ENCODE measurements at places on chromosomes 6 and 20. TPM values are rescaled to one million over a fixed set of nuclear protein-coding genes. Genes with fewer than 3 reads are reported as not detected.

WFDC5 gene
- 4.1 TPM for total RNA-seq

SPATA25 gene
- total RNA-seq: 0.90 TPM

TSPO2 gene
- not detected for total RNA-seq

LGSN gene
- total RNA-seq: under 0.01 TPM

MAP3K7 gene
- 27.6 TPM for total RNA-seq

TGM2 gene
- total RNA-seq: 5.5 TPM

CDH4 gene
- 12.1 TPM for total RNA-seq

TRIM38 gene
- 2.9 TPM for total RNA-seq

TOMM34 gene
- total RNA-seq: 17.6 TPM

DNA sequence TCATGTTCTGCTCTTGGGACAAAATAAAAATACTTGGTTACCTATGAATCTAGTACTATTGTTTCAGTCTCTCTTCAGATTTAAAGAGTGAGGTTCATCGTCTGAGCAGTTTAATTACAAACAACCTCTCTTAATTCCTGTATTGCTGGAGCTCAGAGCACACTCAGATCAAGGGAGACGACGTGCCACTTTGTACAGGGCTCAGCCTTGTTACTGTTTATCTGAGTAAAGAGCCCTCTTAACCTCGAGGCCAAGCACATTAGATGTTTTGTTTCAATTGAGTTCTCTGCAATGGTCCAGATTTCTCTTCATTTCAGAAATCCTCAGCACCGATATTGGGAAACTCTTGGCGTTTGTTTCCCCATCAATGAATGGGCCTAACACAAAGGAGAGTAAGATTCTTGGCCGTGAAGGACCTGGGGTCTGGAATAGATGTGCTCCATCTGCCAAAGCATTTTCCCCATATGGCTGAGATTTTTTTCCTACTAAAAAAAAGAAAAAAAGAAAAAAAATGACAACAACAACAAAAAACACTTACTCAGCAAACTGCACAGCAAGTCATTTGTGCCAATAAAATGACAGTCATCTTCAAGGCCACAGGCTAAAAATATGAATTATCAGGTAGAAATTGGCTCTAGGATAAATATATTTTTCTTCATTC lies 82.6 kb upstream of the CCN6 start:
- DNase-seq: no peak

DNA sequence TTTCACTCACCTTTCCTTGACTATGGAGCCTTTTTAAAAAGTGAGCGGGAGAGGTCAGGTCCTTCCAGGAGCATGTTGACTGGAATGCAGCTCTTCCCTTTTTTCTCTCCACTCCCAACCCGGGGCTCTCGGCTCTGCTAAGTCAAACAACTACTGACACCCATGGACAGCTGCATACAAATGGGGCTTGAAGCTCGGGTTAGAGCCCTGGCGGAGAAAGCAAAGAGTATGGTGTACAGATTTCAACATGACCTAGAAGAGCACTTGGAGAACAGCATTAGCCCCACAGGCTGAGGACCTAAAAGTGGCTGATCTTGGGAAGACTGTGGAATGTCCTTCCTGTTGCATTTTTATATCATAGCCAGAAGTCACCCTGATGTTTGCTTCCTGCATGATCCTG lies 162.0 kb upstream of the STMND1 start:
- no peak for DNase-seq

- no peak for DNase-seq
Observed at GRCh38 chr20:25398376-25399036, 7.9 kb upstream of the ABHD12 start.

GRCh38 chr6:161378115-161378514 lies 104.3 kb upstream of the AGPAT4 start:
- no peak for DNase-seq

DNA sequence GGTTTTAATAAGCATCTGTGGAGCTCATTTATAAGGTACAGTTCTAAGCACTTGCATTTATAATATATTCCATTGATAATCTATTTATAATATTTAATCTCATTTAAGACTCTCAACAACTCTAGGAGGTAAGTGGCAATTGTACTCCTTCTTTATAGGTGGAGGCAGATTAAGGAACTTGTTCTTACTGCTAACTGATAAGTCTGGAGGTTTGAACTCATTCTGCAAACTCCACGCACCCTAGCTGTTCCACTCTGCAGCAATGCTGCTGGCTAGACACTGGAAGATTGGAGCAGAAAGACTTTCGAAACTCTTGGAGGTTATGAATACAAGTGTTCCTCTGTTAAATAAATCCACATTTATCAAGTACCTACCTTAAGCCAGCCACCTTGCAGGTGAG lies 793 bp upstream of the HDAC2 start:
- DNase-seq: peak; percentile 10

DNA sequence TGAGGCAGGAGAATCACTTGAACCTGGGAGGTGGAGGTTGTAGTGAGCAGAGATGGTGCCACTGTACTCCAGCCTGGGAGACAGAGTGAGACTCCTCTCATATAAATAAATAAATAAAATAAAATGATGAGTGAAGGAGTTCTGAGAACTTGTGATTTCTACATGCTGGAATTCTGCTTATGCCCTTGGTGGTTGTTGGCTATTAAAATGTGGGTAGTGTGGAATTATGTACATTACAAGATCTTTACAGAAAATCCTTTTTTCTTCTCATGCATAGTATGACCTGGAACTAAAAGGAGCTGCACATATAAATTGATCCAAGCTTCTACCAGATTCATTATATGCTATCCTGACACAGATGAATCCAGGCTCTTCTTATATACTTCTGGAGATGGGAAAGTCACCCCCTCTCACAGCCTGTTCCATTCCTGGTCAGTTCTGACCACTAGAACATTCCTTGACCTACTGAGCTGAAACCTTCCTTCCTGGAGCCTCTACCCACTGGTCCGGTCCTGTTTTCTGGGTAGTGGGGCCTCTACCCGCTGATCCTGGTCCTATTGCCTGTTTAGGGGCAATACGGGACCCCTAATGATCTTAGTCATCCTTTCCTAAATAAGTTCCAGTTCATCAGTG lies 37.7 kb upstream of the TAF8 start:
- no peak for DNase-seq

- no peak for DNase-seq
Observed at GRCh38 chr6:7100072-7100752, 7.5 kb upstream of the RREB1 start.

- peak; percentile 63 for DNase-seq
Observed at GRCh38 chr6:134295953-134296553, 21.9 kb downstream of the SGK1 start.

DNA sequence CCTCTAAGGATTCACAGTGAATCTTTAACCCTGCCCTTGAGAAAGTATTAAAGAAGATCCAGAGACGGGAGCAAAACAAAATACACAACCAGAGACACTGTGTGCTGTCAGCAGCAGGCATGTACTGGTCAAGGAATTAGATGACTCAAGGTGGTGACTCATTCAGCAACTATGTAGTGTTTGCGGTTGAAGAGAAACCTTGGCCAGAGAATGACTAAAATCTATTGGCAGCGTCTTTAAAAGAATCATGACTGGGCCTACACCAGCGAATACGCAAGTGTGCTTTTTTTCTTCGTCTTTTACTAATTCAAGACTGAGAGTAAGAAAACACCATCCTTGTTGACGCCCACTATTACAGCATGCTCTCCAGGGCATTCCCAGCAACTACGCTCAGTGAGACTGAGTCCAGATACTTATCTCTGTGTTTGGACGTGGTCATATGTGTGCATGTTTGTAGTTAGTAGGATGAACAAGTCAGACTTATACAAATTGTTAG lies 72.4 kb upstream of the BACH2 start:
- peak; percentile 100 for DNase-seq

DNA sequence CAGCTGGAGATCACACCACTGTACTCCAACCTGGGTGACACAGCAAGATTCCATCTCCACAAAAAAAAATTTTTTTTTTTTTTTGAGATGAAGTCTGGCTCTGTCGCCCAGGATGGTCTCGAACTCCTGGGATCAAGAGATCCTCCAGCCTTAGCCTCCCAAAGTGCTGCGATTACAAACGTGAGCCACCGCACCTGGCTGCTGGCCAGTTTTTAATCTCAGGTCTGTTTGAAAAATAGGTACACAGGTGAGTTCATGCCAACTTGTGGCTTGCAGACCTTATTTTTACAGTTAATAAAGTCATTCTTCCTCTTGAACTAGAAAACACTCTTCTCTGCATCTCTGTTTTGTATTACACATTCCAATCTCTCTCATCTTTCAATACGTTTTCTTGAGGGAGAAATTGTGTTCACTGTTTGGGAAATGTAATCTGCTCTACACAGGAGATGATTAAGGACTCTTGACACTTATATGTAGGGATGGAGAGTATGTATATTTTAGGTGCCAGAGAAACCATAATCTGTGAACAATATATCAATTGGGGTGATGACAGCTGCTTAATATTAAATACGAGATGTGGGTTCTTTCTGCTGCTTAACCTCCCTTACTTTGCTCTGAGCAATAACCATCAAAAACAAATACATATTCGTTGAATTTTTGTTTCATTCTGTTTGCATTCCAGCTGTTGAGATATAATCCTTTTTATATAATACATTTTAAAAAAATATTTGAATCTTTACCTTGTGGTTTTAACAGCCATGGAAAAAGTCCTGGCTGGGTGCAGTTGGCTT lies 17.7 kb upstream of the RIPOR3 start:
- no peak for DNase-seq

DNA sequence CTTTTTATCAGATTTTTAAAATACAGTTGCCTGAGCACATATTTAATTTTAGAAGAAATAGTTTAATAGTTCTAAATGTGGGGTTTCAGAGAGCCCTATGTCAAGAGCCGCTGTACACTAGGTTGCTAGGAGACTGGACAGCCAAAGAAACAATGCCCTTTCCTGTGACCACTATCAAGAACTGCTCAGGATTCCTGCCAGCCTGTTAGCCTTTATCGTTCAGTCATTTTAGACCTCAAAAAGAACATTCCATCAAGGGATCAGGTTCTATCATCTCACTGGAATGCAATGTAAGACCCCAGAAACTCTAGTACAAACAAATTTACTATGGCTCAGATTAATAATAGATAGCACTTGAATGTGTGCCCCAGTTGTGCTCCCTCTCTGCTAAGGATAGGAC lies 181.2 kb upstream of the CCN2 start:
- no peak for DNase-seq

DNA sequence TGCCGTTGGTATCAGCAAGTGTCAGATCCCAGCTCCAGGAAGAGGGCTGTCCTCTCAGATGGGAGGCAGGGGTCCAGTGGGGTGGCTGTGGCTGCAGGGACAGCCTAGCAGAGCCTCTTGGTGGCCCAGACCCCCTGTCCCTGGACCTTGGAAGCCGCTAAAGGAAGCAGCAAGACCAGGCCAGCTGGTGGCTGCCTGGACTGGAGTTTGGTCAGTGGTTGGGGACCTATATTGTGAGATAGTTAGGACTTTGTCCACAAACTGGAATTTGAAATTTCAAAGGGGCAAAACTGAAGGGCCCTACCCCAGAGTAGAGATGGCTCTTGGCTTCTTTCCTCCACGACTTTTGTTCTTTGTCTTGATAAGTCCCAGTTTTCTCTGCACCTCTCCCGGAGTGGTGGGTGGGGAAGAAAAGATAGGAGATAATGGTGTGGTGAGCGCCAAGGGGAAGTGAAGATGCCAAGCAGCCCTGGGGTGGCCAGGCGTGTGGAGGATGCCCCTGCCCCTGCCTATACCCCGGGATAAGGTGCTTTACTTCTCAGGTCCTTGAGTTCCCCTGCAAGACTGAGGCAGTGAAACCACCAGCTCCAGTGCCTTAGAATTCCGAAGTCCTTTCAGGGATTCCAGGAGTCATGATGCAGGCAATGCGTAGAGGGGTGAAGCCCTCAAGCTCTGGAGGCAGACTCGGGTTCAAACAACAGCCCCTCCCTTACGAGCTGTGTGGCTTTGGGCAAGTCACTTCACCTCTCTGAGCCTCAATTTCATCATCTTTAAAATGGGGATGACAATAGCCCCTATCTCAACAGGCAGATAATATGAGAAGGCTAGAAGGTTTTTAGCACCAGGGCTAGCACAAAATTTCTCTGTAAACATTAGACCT lies 40.2 kb downstream of the HNF4A start:
- no peak for DNase-seq

- DNase-seq: peak; percentile 74
Observed at GRCh38 chr6:146410851-146411595, 132.6 kb upstream of the RAB32 start.

DNA sequence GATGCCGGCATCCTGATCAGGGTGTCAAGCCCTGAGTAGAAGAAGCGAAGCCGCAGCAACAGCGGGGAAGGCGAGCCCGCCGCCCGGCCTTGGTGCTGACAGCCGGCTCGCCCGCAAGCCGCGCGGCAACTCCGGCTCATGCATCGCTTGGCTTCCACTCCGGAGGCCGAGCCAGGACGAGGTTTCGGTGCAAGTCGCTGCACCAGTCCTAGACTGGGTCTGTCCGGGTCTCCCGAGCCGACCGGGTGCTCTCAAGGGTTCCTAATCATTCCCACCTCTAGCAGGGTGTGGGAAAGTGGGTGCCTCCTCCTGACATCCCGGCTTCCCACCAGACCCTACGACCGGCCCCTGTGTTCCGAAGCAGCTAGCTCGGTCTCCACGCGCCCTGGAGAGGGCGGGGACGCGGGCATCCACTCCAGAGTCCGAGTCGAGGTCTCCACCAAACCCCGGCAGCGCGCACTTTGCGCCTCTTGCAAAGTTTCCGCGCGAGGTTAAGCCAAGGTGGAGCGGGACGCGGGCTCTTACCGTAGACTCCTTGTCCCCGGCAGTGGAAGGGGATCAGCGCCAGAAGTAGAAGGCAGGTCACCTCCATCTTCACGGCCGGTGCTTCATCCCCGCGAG lies 1.4 kb downstream of the MDGA1 start:
- DNase-seq: peak; percentile 8

Data from bronchial epithelial cell (primary cell).